Renal cortex interstitium (tissue), 15 donors: ENCODE measurements at places on chromosomes 13 and 19. TPM values are rescaled to one million over a fixed set of nuclear protein-coding genes. Genes with fewer than 3 reads are reported as not detected.

- DNase-seq: no peak
These were observed 245.4 kb upstream of the SLITRK1 start for GRCh38 chr13:84127597-84128128.

The FXYD3 gene
- 12.0 TPM for polyA plus RNA-seq

DNA sequence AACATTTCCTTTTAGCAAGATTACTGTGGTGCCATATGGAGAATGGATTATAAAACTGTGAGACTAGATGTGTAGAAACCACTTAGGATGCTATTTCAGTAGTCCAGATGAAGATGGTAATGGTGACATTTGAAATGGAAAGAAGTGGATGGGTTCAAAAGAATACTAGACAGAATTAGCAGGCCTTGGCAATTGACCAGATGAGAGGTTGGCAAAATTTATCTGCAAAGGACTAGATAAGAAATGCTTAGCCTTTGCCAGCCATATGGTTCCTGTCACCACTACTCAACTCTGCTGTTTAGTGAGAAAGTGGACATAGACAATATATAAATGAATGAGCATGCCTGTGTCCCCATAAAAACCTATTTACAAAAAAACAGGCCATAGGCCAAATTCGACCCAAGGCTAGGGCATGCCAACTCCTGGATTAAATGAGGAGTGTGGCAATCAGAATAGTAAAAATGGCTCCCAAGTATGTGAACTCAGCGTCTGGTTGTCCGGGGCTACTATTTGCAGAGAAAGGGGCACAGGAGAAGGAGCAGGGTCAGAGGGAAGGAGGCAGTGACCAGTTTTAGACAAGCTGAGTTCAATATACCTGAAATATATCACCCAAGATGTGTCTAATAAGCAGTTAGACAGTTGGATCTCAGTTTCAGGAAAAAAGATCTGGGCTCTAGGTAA is 98.4 kb downstream of the ENOX1 start:
- DNase-seq: no peak

The ZNF534 gene
- 0.34 TPM for polyA plus RNA-seq

The TNFSF13B gene
- polyA plus RNA-seq: 1.1 TPM

The ZNF264 gene
- polyA plus RNA-seq: 20.3 TPM

The LAIR1 gene
- polyA plus RNA-seq: 3.3 TPM

- DNase-seq: no peak
These were observed at the start of gene CYP2S1 for GRCh38 chr19:41192574-41193429. Gene CYP2S1 (plus strand): TSS chr19:41193219. CDS start chr19:41193265, 46 bp downstream.

The GARIN5A gene
- 6.9 TPM for polyA plus RNA-seq

The ACP7 gene
- 0.72 TPM for polyA plus RNA-seq

The GPR4 gene
- polyA plus RNA-seq: 6.5 TPM
